ENCODE measurements at places on chromosomes 11 and 22. TPM values are rescaled to one million over a fixed set of nuclear protein-coding genes. Genes with fewer than 3 reads are reported as not detected.

DNA sequence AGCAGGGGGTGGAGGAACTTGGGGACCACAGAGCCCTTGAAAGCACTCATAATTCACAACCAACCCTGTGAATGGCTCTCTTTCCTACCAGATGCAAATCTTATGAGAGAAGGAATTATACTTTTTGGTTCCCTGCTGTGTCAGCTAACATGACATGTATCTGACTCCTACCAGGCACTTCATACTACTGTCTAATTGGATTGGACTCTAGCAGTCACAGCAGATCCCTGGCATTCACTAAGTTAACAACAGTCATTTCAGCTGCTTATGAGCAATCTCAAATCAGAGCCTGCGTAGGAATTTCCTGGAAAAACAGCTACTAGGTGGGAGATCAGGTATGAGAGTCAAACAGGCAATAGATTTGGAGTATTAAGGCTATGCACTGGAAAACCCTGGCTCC, 11.1 kb upstream of the ENDOD1 start:
- no peak for DNase-seq

- DNase-seq = no peak
Measured at GRCh38 chr11:118708296-118708695, 28.8 kb upstream of the TREH start.

DNA sequence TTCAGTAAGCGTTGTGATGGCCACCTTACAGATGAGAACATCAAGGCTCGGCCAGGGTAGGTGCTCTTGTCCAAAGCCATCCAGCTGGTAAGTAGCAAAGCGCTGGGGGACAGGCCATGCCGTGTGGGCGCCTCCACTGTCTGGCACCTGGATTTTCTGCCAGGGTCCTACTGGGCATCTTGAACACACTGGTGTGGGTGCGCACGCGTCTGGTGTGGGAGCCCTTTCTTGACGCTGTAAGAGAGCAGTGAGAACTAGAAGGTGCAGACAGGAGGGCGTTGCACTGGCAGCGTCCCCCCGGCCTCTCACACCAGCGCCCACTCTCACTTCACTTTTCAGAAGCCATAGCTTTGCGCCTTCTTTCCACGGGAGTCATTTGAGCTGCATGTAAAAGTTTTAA, 296.6 kb downstream of the TBC1D22A start:
- no peak for DNase-seq

- DNase-seq = no peak
Measured at GRCh38 chr22:33958741-33959140, 38.5 kb upstream of the LARGE1 start.

DNA sequence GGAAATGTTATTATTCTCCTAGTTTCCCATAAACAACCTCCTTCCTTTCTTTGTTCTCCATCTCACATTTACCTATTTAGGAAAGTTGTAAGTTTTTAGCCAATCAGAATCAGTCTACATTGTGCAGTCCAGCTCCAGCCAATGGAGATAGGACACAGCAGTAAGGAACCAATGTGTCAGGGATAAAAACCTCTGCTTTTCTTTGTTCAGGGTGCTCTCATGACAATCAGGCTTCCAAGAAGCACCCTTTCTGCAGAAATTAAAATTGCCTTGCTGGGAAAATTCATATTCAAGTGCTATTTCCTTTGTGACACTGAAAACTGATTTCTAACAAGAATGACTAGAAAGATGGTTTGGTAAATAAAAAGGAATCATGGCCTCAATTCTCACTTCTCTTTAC, 14.6 kb downstream of the SCGB2A1 start:
- DNase-seq = no peak

GRCh38 chr22:50208939-50209892, 8.4 kb downstream of the SELENOO start:
- no peak for DNase-seq

MED17 gene
- total RNA-seq = 11.8 TPM

DNA sequence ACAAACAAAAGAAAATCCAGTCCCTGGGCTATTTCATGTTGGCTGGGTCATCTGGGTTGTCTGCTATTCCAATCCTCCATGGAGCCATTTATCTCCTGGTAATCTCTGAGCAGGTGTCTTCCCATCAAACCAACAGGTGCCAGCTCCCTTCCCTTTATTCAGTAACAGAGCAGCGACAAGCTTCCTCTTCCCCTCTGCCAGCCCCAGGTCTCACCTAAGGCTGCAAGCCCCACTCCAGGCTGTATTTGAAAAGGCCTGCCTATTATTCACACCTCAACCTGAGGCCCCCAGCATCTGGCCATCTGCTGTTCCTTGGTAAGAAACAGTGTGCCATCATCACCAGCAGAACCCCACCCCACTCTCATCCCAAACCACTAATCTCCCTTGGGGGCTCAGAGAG, 436.2 kb downstream of the BUD13 start:
- DNase-seq = no peak

GRCh38 chr11:2887515-2888195, 2.1 kb upstream of the CDKN1C start:
- DNase-seq = peak; percentile 54

CNGA4 gene
- total RNA-seq = 0.14 TPM

PNPLA3 gene
- total RNA-seq = 0.70 TPM

SLC22A12 gene
- not detected for total RNA-seq

GRCh38 chr22:24951942-24952836, at the start of gene KIAA1671:
TSS of gene KIAA1671 (plus strand) at chr22:24952716. CDS start at chr22:25028000, 75,284 bp downstream.
- peak; percentile 83 for DNase-seq

DNA sequence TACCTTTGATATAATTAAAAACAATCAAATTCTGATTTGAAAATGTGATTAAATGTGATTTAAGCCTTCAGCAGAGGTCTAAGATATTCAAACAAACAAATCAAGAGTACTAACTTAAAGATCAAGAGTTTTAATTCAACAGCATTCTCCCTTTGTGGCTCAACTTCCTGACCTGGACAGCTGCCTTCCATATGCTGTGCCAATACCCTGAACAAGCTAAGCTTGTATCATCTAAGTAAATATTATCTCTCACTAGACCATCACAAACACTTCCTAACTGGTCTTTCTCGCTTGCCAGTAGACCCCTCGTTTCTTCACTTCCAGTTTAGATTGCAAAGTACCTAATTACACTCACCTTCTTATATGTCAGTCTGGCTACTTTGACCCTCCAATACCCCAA, 35.9 kb upstream of the P4HA3 start:
- no peak for DNase-seq

DNA sequence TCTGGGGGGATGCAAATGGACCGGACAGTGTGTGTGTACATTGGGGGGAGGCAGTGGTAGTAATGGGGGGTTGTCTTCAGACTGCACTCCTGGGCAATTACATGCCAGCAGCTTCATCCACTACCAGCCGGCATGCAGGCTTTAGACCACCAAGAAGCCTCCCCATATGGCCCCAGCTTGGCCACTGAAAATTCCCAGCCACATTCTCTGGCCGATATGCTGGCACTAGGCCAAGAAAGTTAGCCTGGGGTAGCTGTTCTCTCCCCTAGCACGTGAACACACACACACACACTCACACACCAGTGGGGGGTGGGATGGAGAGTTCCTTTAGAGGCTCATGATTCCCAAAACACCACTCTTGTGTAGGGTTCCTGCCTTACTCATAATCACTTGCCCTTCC, 3.6 kb upstream of the ROBO3 start:
- DNase-seq = no peak

DNA sequence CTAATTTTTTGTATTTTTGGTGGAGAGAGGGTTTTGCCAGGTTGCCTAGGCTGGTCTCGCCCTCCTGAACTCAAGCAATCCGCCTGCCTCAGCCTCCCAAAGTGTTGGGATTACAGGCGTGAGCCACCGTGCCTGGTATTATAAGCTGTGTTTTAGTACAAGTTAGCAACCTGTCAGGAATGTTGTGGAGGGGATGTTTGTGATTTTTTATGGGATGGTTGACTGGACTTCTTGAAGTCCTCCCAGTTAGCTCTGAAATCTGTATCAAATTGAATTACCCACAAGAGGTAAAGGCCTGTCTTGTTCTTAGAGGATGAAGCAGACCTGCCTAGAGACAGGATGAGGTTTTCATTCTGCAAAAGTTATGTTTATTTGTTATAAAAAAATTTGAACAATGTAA, 34.1 kb upstream of the IL18BP start:
- DNase-seq = no peak

CARNS1 gene
- 1.1 TPM for total RNA-seq

- DNase-seq = no peak
Measured at GRCh38 chr11:73012121-73012863, 129.8 kb downstream of the FCHSD2 start.

GRCh38 chr22:37316875-37317371, 34.6 kb downstream of the CYTH4 start:
- DNase-seq = peak; percentile 78

DNA sequence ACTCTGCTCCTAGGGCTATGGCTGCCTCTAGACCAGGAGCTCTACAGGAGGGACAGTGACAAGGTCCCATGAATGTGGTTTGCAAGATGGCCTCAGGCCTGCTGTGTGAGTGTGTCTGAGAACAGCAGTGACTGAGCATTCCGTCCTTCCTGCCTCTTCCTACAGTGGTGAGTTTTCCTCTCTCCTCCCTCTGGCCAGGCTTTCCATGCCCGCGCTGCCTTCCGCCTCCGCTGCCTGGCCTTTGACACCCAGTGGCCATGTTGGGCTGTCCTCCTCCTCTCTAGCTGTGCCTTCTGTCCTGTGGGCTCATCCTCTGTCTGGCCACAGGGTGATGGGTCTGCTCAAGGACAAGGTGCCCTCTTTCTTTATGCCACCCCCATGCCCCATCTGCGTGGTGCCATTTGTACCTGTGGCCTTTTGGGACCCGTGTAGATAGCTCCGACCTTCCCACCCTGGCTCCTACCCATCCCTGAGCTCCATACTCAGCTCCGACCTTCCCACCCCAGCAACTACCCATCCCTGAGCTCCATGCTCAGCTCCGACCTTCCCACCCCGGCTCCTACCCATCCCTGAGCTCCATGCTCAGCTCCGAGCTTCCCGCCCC, 970.4 kb downstream of the BRD1 start:
- no peak for DNase-seq

GRCh38 chr11:95739108-95739938, 50.3 kb downstream of the FAM76B start:
- no peak for DNase-seq

DNA sequence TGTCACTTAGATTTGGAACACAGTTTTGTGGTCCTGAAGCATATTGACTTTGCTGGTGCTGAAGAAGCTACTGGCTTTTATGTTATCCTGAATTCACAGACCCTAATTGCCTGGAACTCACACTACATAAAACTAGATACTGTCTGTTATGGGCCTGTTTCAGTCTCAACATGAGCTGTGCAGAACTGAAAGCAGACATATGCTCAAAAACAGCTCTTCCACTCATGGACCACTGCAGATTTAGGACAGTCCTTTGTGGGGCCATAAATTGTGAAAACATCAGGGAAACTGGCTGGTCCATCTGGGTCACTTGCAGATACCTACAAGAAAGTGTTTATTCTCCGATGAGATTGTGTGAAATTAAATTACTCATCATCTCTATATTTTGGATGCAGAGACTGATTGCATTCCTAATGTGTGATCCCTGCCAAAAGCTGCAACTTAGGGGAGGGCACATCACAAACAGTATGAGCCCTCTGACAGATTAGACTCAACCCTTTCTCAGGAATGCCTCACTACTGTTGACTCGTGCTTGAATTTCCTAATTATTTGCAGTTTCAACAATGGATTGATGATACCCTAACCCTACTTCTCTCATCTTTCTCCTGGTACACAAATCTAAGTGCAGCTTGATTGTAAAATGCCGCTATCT, 10.2 kb upstream of the CLNS1A start:
- no peak for DNase-seq

DNA sequence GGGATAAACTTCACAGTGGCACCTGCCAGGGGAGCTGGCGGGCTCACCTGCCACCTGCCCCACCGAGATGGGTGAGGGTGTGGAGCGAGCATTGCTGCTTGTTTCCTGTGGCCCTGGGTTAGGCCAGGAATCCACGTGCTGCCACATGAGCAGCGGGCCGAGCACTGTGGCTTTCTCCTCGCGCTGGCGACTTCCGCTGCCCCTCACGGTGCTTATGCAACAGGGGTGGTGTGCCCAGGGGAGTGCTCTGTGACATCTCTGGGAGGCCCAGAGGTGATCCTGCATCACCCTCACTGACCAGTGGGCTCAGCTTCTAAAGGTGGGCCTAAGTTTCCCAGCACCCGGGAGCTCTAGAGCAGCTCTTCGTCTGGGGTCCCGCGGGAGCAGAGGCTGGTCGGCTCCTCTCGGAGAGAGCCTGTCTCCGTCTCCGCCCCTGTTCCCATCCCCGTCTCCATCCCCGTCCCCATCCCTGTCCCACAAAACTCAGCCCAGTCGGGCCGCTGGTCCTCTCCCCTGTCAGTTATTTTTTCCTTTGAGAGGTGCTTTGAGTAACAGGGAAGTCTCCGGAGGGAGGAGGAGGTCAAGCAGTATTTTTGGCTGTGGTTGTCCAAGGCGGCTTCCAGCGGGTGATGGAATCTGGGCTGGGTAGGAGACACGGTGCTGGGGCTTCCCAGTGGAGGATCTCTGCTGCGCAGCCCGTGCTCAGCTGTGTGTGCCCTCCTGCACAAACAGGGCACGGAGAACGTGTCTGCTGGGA, 42.5 kb downstream of the AP2A2 start:
- peak; percentile 22 for DNase-seq

- no peak for DNase-seq
Measured at GRCh38 chr22:29457730-29458129, 19.3 kb downstream of the RFPL1 start.

TRIM51 gene
- total RNA-seq = not detected

SMCO4 gene
- total RNA-seq = 18.6 TPM

GRCh38 chr11:113705871-113706655, at the start of gene TMPRSS5:
TSS of gene TMPRSS5 (minus strand) at chr11:113706308. CDS start at chr11:113706224, 84 bp downstream.
- DNase-seq = no peak

GRCh38 chr11:119026970-119027369, 3.7 kb downstream of the SLC37A4 start:
- no peak for DNase-seq

- DNase-seq = peak; percentile 32
Measured at GRCh38 chr11:20113149-20113438, 47.2 kb downstream of the DBX1 start.

- no peak for DNase-seq
Measured at GRCh38 chr11:22371160-22371559, 33.0 kb downstream of the SLC17A6 start.

GRCh38 chr11:91932151-91932821, 292.3 kb upstream of the FAT3 start:
- DNase-seq = no peak

NCF4 gene
- total RNA-seq = 2.3 TPM

DNA sequence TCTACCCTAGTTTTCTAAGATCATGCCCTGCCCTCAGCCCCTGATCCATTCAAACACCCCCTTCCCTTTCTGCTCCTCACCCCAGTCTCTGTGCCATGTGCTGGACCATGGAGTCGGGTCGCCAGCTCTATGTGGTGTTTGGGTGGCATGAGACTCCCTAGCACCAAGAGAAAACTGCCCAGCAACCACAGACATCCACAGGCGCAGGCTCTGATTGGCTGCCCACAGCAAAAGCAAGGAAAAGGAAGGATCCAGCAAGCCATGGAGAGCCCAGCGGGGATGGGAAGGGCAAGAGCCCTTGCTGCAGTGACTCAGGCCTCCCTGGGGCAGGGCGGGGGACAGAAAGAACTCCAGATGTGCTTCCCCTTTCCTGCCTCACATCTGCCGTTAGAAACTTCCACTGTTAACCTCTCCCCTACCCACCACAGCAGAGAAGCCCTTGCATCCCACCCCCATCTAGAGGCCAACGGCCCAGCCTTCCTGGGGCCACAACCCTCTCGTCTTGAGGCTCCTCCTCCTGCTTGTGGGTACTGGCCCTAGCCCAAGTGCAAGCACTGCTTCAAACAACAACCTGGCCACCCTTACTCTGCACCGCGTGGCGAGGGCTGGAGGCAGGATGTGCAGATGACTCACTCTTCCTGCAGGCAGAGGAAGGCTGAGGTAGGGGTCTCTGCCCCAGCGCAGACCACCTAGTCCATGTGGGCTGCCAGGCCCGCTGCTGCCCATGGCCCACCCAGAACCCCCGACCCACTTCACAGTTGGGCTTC, 9.7 kb upstream of the AHNAK start:
- peak; percentile 70 for DNase-seq

NFAM1 gene
- 4.4 TPM for total RNA-seq

ZNF280A gene
- total RNA-seq = not detected
